ENCODE measurements at places on chromosomes 7 and 10.

DNA sequence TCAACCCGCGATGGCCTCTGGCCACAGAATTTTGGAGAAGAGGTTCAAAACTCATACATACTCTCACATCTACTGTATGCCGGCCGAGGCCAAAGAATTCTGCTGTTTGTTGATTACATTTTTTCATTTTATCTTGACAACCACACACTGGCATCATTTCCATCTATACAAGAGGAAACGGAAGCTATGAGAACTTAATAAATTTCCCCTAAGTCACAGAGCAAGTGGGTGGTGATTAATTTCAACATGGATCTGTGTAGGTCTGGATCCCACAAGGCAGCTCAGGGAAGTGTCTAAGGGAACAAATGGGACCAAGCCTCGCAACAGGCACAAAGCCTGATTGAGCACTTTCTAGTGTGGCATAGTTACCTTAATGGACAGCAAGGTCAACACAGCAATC is 18.0 kb downstream of the ELMO1 start:
- DNase-seq, result no peak

DNA sequence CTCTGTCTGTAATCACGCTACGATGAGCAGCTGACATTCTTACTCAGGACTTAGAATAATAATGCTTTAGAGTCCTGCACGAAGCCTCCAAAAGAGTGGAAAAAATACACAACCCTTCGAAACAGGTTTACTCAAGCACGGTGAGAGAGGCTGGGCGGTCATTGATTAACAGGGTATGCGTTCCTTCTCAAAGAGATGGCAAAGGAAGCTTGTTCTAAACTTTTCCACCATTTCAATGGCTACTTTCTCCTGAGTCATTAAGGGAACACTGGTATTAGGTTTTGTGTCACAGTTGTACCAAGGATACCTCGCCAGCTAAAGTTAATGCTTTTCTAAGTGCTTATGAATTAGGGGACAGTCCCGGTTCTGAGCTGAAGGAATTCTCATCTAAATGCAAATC is 141.9 kb upstream of the RHEB start:
- DNase-seq, result no peak

GRCh38 chr7:28362812-28363211 is 49.5 kb upstream of the CREB5 start:
- DNase-seq, result no peak

GRCh38 chr10:6473430-6473829 is 106.6 kb downstream of the PRKCQ start:
- DNase-seq, result peak; percentile 83

DNA sequence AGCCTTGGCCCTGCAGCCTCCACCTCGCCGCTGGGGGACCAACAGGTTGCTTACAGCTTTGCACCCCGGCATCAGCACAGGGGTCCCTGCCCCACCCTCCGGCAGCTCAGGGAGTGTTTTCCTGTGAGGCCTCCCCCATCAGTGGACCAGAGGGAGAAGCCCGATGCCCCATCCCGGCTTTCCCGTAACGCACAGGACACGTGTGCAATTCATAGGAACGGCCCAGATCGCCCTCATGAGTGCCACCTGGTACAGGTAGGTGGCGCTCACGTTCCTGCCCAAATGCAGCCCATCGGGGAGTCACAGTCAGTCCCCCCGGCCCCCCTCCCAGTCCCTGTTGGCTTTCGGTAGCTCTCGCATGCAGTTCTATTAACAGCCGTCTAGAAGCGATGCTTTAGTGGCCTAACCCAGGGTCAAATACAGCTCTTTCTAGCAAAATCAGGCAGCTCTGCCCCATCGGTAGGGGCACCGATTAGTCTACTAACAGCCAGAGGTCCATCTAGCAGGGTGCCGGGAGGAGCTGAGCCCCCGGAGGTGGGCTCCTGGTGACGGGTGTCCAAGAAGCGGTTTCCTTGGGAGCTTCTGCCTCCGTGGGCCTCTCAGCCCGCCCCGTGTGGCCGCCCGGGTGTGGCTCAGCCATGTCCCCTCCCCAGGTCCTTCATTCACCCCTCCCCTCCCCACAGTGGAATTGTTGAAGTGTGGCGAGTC is 48.4 kb upstream of the GTF2IRD1 start:
- no peak for DNase-seq

DNA sequence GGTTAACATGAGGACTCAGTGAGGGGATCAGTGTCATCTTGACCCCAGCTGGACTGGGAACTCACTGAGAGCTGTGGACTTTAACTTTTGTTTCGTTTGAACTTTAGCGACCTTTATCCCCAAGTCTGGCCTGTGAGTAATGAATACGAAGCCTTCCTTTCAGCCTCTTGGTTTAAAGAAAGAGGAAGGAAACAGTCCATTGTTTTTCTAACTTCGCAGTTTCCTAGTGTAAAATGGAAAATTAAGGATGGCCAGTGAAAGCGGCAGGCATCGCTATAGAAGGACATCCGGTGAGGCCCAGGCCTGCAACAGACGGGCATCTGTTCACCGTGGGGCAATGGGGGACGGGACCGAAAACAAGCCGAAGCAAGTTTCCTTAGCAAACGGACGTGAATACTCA is 44.1 kb upstream of the ADO start:
- DNase-seq, result no peak

DNA sequence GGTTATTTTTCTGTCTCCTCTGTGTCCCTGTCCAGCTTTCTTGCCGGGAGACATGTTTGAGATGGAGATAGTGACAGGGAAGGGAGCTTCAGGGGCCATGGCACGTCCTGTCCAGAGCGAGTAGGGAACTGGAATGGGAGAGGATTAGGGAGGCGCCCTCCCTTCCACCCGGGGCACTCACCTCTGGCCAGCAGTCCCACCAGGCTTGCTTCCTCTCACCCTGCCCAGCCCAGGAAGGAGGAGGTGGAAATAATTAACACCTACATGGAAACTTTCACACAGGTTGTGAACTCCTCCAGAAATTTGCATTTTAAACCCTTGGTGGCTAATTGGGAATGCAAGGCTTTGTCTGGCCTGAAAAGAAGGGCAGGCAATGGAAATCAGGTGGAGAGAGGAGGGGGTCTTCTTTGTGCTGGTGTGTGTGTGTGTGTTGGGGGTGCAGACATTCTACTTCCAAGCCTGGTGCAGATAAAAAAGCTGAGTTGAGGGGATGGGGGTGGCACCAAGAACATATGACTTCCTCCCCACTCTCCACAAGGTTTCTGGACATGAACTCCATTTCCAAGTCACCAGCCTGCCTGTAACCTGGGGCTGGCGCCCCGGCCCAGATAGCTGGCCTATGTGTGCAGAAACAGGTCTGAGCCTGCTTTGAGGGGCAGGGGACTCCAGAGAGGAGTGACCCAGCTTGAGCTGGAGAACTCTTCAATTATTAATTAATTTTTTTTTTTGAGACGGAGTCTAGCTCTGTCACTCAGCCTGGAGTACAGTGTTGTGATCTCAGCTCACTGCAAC is 199.4 kb downstream of the CYP26A1 start:
- DNase-seq, result no peak

GRCh38 chr7:30082686-30083085 is 52.1 kb upstream of the MTURN start:
- no peak for DNase-seq

GRCh38 chr7:121385800-121386179 is 10.3 kb downstream of the FAM3C start:
- no peak for DNase-seq

GRCh38 chr7:2530071-2530987 is 10.8 kb downstream of the LFNG start:
- peak; percentile 80 for DNase-seq

GRCh38 chr10:31702005-31702404 is 226.6 kb downstream of the ARHGAP12 start:
- DNase-seq, result no peak

GRCh38 chr7:70893971-70894715 is 237.8 kb upstream of the GALNT17 start:
- no peak for DNase-seq

DNA sequence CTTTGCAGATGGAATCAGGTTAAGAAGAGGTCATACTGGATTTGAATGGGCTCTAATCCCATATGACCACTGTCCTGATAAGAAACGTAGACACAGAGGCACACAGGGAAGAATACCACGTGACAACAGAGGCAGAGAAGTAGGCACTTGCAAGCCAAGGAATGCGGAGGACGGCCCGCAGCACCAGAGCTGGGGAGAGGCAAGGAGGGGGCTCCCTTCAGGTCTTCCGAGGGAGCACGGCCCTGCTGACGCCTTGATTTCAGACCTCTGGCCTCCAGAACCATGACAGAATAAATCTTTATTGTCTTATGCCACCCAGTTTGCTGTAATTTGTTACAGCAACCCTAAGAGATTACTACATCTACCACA is 44.7 kb upstream of the TMEM213 start:
- no peak for DNase-seq

GRCh38 chr7:74193913-74194312 is 15.9 kb upstream of the LAT2 start:
- no peak for DNase-seq

DNA sequence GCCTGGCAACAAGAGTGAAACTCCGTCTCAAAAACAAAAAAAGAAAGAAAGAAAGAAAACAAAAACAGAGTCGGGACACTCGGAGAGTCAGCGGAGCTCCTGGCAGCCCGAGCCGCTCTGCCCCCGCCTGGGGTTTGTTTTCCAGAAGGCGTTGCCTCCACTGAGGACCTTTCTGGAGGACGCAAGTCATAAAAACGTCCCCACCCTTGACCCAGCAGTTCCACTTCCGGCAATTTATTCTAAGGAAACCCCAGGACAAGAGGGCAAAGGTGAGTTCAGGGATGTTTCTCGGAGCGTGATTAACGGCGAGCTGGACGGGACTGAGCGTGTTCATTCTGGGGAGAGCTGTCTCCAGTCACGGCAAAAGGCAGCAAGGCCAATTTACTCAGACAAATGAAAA is 27.0 kb upstream of the SUN1 start:
- DNase-seq, result no peak

DNA sequence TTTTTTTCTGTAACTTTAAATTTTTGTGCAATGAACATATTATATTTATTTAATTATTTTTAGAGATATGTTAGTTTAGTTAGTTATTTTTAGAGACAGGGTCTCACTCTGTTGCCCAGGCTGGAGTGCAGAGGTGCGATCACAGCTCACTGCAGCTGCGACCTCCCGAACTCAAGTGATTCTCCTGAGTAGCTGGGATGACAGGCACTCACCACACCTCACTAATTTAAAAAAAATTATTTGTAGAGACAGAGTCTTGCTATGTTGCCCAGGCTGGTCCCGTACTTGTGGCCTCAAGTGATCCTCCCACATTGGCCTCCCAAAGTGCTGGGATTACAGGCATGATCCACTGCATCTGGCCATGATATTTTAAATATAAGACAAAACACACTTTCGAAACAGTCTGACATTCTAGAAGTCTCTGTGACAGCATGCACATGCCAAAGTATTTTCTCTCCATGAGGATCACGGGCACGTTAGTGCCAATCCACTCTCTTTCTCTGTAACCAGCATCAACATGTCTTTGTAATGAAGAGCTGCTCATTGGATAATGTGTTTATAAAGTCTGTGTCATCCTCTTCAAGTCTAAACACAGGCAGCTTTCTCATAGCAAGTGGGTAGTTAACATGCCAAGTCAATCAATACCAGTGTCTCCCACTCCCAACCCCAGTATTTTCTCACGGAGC is 137.4 kb downstream of the GLI3 start:
- DNase-seq, result no peak

GRCh38 chr10:75012471-75012870 is 99.0 kb upstream of the SAMD8 start:
- no peak for DNase-seq

GRCh38 chr7:158324397-158325360 is 262.9 kb downstream of the PTPRN2 start:
- no peak for DNase-seq

DNA sequence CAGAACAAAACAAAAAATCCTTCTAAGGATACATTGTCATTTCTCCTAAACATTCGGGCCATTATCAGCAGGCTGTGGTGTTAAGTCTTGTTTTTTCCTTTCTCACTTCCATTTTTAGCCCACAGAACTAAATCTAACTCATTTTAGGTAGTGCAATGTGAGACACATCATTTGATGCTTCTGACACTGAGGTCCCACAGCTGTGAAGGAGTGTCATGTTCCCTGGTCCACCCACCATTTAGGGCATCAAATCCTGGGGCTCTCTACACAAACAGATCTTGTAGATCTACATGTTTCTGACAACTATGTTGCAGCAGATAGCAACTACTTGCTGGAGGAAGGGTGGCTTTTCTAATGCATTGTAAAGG is 232.5 kb upstream of the IGFBP3 start:
- DNase-seq, result no peak

DNA sequence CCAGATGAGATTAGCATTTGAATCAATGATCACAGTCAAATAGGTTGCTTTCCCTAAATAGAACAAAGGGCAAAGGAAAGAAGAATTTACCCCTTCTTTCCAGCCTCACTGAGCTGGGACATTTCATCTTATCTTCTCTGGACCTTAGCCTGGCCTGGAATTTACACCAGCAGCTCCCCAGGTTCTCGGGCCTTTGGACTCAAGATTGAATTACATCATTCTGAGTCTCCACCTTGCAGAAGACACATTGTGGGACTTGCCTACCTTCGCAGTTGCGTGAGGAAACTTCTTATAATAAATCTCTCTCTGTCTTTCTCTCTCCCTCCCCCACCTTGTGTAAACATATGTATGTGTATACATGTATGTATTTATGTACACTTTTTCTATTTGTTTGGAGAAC is 732.4 kb downstream of the IPMK start:
- DNase-seq, result no peak

DNA sequence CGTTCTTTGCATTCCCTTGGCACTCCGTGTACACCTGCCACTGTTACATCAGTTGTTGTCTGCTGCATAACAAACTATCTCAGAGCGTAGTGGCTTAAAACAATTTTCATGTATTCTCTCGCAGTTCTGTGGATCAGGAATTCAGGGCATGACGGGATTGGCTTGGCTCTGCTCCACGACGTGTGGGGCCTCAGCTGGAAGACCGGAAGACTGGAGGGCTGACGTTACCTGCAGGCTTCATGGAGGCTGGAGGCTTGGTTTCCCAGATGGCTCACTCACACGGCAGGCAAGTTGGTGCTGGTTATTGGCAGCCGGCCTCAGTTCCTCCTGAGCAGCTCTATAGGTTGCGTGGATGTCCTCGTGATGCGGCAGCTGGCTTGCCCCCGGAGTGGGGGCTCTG is 25.5 kb downstream of the NYAP1 start:
- no peak for DNase-seq

DNA sequence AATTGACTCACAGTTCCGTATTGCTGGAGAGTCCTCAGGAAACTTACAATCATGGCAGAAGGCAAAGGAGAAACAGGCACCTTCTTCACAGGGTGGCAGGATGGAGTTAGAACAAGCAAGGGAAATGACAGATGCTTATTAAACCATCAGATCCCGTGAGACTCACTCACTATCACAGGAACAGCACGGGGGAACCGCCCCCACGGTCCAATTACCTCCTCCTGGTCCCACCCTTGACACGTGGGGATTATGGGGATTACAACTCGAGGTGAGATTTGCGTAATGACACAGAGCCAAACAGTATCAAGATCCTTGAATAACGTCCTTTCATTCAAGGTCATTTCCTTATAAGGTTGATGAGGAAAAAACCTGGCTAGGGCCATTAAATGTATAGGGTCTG is 176.6 kb downstream of the TPK1 start:
- no peak for DNase-seq

GRCh38 chr7:140230861-140231770 is 54.3 kb upstream of the KDM7A start:
- DNase-seq, result peak; percentile 42

All from DND-41 (cell line).